Daoy (cell line): ENCODE measurements at places on chromosomes 11 and 22.

DNA sequence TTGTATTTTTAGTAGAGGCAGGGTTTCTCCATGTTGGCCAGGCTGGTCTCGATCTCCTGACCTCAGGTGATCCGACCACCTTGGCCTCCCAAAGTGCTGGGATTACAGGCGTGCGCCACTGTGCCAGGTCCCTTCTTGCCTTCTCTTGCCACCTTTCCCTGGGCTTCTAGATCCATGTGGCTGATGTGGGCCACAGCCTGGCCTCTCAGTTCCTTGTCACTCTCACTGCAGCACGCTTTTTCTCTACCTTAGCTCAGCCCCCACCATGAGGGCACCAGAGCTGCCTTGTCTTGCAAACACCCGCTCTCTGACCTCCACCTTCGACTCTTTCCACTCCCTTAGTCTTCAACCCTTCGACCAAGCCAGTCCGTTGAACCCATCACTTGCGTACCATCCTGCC is 7.5 kb downstream of the CAPN1 start:
- DNase-seq, result no peak

DNA sequence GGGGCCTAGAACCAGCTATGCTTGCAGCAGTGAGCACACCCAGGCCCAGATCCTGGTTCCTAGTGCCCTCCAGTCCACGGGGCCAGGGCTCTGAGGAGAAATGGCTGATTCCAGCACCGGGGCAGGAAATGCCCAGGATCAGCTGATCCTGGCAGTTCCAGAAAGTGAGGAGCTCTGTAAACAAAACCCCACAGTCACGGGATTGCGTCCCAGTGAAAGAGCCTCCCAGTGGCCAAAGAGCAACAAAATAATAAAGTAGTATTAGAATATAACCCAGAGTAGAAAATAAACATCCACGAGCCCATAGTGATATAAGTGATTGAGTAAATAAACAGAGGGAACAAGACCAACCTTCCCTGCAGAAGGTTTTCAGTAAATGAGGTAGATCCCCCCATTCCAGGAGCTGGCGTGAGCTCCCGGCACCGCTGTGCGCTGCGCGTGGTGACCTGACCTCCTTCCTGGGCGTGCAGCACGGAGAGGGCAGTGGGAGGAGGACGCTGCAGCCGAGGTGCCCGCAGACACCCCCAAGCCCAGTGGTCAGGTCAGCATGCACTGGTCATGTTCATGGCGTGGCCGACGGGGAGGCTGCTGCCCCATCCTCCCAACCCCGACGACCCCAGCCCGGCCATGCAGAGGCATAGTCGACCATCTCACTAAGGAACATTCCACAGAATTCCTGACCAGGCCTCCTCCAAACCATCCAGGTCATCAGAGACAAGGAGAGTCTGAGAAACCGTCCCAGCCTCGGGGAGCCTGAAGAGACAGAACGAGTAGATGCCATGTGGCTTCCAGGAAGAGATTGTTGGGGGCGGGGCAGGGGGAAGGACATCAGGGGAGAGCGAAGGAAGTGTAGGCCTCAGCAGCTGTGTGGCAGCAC is 19.8 kb downstream of the PTDSS2 start:
- peak; percentile 17 for DNase-seq

- no peak for DNase-seq
Measured at GRCh38 chr11:76662656-76663485, 7.7 kb downstream of the LRRC32 start.

DNA sequence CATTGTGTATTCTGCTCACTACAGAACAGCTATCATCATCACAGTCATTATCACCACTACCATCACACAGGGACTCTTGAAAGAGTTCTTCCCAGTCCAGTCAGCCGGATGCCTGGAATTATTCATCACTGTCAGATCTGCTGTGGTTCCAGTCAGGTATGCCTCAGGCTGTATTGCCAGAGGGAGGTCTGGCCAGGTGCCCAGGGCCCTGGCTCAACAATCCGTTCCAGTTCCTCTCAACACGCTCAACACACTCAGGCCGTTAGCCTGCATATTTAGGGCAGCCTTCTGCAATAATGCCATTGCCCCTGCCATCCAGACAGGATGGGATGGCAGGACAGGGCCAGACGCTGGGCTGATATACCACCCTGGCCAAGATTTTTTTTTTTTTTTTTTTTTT is 28.6 kb upstream of the RASL10A start:
- peak; percentile 96 for DNase-seq

DNA sequence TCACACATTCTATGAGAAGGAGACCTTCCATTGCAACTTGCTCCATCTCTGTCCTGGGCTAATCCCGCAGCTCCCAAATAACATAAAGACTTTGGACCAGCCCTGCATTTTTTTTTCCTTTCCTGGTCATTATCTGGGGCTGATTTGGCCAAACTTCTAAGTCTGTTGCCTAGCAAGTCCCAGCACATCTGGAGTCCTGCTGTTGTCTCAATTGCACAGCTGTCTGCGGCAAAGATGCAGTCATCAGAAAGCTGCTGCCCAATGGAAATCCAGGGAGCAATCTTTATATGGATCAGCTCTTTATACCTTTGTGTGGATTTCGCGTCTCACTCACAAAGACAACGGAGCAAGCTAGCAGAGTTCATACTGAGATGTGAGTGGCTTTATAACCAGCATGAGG is 105.9 kb downstream of the NXPE2 start:
- DNase-seq, result no peak

DNA sequence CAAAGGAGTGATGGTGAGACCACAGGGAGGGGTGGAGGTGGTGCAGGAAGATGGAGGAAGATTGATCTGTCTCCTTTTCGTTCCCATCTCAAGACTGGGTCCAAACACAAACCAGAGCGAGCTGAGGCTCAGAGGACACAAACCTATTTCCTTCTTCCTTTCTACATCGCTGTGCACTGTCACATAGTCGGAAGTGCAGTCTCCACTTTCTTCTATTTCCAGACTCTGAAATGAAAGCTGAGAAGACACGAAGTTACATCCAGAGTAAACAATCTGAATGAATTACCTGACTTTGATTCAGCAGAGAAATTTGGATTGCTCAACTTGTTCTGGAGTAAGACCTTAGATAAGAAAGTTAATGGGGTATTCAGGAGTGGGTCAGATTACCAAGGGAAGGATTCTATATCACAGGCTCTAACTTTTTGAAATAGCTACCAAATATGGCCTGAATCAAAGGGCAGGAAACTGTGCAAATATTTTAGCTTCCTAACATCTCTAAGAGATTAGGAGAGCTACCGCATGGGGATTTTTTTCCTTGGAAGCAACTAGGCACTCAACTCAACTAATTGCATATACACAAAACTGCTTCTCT is 14.4 kb downstream of the OVCH2 start:
- DNase-seq, result no peak

- DNase-seq, result peak; percentile 27
Measured at GRCh38 chr11:9972989-9973388, 309.1 kb downstream of the SWAP70 start.

DNA sequence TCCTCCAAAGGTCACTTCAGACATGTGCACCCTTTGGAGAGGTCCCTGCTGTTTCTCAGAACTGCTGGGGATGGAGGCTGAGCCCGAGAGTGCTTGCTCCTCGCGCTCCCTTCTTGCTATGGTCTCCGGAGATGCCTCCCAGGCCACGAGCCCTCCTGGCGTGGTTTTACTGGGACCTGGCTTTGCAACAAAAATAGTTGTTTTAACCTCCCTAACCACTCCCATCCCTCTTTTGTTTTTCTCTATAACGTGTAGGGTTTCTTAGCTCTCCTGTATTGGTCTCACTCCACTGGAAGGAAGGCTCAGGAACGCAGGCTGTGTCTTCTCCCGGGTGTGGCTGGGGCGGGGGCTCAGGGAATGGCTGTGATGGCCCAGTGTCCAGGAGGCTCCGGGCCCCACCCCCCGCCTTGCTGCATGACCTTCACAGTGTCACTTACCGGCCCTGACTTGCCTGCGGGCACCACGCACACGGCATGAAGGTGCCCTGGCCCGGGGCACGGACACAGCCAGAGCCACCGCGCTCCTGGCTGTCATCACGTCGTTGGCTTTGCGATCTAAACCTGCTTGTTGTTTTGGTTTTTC is 5.6 kb downstream of the PTDSS2 start:
- no peak for DNase-seq

- DNase-seq, result no peak
Measured at GRCh38 chr11:88507771-88508417, 170.4 kb upstream of the CTSC start.

DNA sequence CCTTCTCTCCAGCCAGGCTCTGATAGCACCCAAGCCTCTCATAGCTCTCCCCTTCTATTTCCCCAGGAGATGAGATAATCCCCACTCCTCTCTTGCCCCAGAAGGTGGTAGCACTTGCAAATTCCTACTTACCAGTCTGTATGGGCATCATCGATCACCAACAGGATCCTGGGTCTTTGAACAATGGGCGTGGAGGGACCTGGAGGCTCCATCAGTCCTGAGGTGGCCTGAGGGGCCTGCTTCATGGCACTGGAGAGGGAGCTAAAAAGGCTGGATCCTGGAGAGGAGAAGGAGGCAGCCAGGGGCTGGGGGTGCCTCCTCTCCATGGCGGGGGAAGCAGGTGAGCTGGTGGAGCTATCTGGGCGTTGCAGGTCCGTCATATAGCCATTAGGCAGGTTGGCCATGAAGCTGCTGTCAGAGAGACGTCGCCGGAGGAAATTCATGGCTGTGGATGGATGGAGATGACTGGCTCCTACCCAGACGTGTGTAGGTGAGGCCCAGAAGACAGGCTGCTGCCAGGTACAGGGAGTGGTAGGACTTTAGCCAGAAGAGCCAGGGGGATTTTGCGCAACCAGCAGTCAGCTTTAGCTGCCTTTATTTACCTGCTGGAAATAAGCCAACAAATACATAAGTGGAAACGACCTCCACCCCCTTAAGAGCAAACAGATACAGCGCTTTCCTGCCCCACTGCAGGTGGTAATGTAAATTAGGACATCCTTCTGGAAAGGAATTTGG is 51.8 kb downstream of the SYN3 start:
- DNase-seq, result no peak

DNA sequence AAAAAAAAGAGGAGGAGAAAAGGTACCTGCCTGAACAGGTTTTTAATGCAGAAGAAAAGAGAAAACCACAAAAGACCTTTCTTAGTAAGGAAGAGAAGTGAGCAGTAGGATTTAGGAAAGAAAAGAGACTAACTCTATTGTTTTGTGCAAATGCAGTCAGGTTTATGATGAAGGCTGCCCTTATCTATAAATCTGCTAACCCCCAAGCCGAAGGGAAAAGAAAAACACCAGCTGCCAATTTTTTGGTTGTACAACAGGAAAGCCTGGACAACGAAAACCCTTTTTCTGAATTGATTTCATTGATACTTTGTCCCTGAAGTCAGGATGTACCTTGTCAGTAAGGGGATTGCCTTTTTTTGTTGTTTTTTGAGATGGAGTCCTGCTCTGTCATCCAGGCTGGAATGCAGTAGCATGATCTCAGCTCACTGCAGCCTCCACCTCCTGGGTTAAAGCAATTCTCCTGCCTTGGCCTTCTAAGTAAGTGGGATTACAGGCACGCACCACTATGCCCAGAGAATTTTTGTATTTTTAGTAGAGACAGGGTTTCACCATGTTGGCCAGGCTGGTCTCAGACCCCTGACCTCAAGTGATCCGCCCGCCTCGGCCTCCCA is 21.2 kb downstream of the POLD4 start:
- DNase-seq, result no peak

GRCh38 chr11:124639186-124639585 is 16.5 kb downstream of the TBRG1 start:
- no peak for DNase-seq

- peak; percentile 48 for DNase-seq
Measured at GRCh38 chr11:44066732-44067141, 667 bp downstream of the ACCS start.

DNA sequence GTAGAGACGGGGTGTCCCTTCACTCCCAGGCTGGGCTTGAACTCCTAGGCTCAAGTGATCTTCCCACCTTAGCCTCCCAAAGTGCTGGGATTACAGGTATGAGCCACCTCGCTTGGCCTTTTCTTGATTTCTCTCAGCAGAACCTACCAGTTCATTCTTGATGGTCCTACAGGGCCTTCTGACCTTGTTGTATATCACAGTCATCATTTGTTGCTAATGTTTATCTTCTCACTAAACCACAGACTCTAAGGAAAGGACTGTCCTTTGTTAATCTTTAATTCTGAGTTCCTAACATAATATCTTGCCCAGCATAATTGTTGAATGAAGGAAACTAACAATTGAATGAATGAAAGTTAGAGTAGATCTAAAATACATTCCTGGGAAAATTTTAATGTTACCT is 22.0 kb upstream of the ZC3H12C start:
- no peak for DNase-seq

DNA sequence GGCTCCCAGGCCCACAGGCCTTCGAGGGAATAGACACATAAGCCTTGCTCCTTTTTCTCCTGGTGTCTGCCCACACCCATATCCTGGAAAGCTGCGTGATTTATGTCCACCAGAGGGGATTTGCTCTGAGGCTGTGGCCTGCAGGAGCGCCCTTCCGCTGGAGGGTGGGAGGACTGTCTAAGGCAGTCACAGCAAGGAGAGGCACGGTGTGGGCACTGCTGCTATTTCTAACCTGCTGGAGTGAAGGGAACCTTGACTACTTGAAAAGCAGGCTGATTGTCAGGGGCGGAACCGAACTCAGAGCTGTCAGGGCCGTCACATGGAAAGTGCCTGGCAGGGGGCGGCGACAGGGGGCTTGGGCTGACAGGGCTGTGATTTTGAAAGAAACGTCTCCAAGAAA is 3.7 kb downstream of the UPB1 start:
- no peak for DNase-seq

GRCh38 chr11:65436412-65437032 is 13.9 kb downstream of the NEAT1 start:
- DNase-seq, result no peak

GRCh38 chr11:129911298-129911697 is 15.9 kb upstream of the NFRKB start:
- DNase-seq, result peak; percentile 13

GRCh38 chr11:107078375-107078774 is 60.1 kb upstream of the GUCY1A2 start:
- no peak for DNase-seq

- peak; percentile 34 for DNase-seq
Measured at GRCh38 chr11:35036639-35037038, 102.3 kb upstream of the CD44 start.

- no peak for DNase-seq
Measured at GRCh38 chr11:117435326-117435725, 107.7 kb downstream of the CEP164 start.

- peak; percentile 25 for DNase-seq
Measured at GRCh38 chr22:17268501-17269223, 49.4 kb upstream of the ADA2 start.

GRCh38 chr11:74532501-74533246 is 39.1 kb upstream of the LIPT2 start:
- DNase-seq, result no peak

DNA sequence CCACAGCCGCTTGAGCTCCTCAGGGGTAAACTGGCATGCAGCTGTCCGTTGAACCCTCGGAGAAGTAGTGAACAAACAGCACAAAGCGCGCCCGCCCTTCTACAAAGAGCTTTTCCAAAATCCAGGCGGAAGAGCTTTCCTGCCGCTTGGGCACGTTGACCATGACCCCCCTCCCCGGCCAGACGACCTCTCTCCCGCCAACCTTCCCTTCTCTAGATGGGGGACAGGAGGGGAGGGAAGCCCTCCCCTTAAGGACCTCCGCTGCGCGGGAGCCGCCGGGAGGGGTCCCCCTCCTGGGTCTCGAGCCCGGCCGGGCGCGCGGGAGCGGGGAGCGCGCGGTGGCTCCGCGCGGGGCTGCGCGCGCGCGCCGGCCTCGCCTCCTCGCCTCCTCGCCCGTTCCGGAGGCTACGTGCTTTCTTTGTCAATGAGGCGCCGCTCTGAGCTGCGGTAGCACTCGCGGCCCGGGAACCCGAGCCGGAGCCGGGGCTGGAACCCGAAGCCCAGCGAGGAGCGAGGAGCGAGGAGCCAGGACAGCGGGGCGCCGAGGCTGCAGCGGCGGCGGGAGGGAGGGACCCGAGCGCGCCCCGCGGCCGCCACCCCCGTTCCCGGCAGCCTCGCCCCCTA is 118.6 kb downstream of the HIPK3 start:
- peak; percentile 50 for DNase-seq
